ENCODE measurements at places on chromosomes 1 and 21.

GRCh38 chr1:200588698-200589097, 31.9 kb downstream of the KIF14 start:
- DNase-seq, result no peak

- no peak for DNase-seq
Observed at GRCh38 chr1:92169214-92170005, 48.3 kb upstream of the C1orf146 start.

- no peak for DNase-seq
Observed at GRCh38 chr1:2115702-2116341, 65.6 kb downstream of the PRKCZ start.

DNA sequence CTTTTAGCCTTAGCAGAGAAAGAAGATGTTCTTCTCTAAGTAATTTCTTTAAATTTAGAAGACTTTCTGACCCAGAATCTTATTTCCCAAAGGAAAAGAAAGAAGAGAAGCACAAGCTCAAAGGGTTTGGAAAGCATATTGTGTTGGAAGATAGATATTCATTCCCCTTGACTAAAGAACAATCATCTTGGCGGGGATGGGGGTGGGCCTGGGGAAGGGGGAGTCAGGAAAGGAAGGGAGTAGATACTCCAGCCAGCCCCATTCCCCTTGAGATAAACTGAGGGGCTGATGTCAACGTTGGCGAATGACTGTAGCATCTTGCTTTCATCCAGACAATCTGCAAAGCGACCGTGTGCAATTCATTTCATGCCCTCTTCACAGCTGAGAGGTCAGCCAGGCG, 66.5 kb upstream of the SIPA1L2 start:
- DNase-seq, result no peak
